DMS53 (cell line): ENCODE measurements at places on chromosomes 1 and 21.

DNA sequence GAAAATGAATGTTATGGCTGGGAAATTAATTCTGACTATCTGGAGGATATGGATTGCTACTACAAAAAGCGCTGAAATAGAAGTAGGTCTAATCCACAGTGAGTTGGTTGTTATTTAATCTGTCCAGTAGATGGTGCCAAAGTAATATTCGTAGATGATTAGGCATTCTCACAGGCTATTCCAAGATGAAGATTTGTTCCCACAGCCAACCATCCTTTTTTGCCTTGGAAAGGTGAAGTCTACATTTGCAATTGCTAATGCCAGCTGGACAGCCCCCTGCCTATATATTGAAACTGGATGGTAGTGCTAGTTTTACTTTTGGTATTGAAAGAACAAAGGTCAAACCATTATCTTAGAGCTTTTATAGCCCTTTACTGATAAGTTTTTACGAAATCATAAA is 43.8 kb downstream of the RBM11 start:
- peak; percentile 71 for DNase-seq

DNA sequence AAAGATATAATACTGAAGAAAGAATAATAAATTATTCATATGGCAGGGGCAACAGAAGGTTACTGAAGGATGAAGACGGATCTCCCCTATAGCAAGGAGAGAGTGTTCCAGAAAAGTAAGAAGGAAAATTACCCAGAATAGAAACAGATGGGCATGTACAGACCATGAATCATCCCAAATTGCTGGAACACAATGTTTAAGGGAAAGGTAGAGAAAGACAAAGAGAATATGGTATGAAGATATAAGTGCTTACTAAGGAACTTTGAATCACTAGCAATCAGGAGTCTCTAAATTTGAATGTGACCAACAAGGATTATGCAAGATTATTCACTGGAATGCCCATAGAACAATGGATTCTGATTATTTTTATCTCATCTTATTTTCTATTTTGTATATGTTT is 375.4 kb downstream of the COL11A1 start:
- no peak for DNase-seq

- no peak for DNase-seq
Observed at GRCh38 chr1:205150651-205151428, 29.1 kb upstream of the RBBP5 start.

DNA sequence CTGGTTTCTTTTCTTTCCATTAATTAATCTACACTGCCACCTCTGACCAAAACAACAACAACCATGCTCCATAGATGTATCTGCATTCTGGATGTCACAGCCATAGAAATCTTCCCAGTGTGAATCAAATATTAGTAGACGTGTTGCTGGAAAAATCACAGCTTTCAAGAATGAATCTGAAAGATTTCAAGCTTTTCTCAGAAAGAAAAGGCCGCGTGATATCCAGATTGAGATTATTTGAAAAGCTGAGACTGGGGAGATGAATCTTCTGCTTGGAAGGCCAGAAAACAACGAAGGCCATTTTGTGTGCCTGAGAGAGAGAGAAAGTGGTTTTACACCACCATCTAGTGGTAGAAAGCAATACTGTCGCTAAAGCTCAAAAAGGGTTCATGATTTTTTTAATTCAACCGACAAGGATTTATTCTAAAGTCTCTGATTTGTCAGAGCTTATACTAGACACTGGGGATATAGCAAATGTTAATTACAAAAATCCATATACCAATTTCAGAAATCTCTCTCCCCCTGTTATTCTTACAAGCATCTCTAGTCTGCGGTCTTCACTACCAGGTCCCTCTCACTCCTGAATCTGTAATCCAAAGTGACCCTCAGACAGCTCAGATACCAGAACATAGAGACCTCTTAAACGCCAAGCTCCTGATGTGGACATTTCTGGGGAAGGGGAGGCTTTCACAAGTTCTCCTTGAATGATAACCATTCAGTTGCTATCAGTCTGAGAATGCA is 87.5 kb upstream of the SGIP1 start:
- peak; percentile 88 for DNase-seq

GRCh38 chr21:39660191-39660980 is 47.6 kb downstream of the B3GALT5 start:
- peak; percentile 86 for DNase-seq

GRCh38 chr21:32507342-32507919 is 77.9 kb downstream of the TCP10L start:
- no peak for DNase-seq

GRCh38 chr1:198399452-198399851 is 141.0 kb downstream of the ATP6V1G3 start:
- DNase-seq: no peak

DNA sequence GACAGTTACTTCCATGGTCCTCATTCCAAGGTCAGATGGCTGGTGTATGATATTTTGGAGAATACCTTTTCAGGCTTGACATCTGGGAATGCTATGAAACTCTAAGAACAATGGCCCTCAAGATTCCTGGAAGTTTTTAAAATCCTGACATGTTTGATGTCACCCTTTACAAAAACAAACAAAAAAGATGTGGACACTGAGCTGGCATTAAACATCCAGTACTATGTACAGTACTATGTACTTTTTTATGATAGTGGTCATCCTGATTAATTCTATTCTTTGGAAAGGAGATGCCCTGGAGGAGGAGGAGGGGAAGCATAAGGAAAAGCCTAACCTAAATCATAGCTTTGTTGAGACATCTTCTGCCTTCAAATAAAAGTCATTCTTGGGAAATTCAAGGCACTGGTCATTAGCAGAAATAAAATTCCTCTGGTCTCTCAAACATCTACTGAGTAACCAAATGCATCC is 235.4 kb downstream of the HMCN1 start:
- no peak for DNase-seq

DNA sequence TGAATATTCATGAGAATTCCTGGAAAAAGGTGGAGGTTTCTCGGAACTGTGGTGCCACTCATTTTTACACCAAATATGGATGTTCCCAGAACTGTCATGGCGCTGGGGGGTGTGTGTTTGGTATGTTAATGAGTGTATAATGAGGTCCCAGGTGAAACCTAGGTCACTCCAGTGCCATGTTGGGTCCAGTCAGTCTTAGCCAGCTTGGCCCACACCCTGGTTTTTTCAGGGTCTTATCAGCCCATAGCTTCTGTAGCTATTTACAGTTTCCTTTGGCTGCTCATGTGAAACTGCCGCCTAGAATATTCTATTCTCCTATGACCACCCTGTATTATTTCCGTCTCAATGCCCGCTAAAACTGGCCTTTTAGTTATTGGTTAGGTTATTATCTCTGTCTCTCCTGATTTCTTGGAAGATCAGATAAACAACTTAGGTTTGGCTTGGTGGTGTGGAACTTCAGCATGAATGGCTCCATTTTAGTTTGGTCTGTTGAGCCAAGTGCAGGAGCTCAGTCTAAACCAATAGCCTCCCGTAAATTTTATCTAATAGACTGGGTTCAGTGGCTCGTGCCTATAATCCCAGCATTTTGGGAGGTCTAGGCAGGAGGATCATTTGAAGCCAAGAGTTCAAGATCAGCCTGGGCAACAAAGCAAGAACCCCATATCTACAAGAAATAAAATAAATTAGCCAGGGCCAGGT is 42.1 kb upstream of the EDARADD start:
- no peak for DNase-seq

DNA sequence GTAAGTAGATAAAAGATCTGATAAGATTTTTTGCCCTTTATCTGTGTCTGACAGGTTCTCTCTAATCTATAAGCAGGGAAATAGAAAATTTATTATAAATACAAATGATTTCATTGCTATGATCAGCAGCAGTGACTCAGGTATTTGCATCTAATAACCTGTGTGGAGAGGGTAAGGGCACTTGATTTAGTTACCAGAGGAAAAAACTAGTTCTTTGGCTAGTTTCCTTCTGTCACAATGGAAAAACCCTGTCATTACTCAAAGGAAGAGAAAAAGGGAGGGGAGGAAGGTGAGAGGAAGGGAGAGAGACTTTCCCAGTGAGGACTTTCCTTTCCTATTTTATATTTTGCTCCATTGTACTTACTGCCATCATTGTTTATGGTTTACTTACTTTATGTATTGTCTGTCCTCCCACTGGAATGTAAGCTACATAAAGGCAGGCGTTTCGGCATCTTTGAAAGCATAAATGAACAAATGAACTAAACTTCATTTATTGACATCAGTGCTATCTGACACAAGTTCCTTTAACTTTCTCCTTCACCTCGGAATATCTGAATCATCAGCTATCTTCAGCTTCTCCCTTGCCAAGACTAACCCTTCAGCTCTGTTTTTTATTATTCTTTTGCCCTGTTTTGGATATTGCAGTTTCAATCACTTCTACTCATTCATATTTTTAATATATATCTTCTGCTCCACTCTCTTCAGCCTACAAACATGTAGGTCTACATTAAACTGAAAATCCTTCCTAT is 34.9 kb downstream of the WDR3 start:
- DNase-seq: no peak

DNA sequence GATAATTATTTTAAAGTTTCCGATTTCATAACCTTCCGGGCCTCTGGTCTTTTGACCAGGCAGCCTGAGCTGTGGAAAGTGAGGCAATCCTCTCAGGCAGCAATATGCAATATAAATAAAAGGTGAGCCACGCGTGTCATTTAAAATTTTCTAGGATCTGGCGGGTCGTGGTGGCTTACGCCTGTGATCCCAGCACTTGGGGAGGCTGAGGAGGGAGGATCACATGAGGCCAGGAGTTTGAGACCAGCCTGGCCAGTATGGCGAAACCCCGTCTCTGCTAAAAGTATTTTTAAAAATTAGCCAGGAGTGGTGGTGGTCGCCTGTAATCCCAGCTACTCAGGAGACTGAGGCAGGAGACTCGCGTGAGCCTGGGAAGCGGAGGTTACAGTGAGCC is 546 bp upstream of the ZNF695 start:
- DNase-seq: peak; percentile 45

GRCh38 chr1:93692983-93693591 is 11.4 kb upstream of the BCAR3 start:
- peak; percentile 48 for DNase-seq

DNA sequence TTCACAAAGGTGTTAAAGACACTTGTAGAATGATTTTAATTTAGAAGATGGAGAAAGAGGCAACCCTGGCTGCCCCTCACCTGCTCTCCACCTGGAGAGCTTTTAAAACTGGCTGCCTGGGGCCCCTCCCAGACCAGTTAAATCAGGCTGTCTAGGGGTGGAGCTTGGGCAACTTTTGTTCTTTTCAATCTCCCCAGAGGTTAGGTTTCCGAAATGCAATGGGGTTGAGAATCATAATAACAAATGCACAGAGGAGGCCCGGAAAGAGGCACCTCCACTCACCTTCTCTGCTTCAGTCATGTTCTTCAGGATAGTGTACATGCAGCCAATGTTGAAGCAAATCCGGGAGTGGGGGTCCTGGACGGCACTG is 400 bp downstream of the NCF2 start:
- DNase-seq: no peak

DNA sequence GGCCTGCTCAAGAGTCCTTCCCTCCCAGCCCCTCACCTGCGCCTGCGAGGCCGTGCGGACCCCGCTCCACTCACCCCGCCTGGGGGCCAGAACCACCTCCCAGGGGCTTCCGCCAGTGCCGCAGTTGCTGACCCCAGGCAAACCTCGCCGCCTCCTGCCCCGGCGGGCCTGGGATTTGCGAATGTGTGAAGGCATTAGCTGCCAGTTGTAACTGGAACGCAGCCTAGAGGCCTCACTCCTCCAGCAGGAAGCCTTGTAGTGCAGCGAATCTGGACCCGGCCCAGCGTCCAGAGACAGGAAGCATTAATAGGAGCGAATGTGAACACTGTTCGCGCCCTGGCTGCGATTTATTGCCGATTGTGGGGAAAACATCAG is 140.9 kb upstream of the ARHGEF16 start:
- DNase-seq: no peak

GRCh38 chr1:41613689-41614574 is 129.4 kb upstream of the EDN2 start:
- DNase-seq: no peak

GRCh38 chr1:201696217-201696761 is 132.7 kb upstream of the IPO9 start:
- DNase-seq: no peak

GRCh38 chr1:248590055-248590454 is 7.4 kb downstream of the OR2T10 start:
- DNase-seq: no peak

GRCh38 chr1:93518516-93518915 is 70.6 kb downstream of the FNBP1L start:
- no peak for DNase-seq

DNA sequence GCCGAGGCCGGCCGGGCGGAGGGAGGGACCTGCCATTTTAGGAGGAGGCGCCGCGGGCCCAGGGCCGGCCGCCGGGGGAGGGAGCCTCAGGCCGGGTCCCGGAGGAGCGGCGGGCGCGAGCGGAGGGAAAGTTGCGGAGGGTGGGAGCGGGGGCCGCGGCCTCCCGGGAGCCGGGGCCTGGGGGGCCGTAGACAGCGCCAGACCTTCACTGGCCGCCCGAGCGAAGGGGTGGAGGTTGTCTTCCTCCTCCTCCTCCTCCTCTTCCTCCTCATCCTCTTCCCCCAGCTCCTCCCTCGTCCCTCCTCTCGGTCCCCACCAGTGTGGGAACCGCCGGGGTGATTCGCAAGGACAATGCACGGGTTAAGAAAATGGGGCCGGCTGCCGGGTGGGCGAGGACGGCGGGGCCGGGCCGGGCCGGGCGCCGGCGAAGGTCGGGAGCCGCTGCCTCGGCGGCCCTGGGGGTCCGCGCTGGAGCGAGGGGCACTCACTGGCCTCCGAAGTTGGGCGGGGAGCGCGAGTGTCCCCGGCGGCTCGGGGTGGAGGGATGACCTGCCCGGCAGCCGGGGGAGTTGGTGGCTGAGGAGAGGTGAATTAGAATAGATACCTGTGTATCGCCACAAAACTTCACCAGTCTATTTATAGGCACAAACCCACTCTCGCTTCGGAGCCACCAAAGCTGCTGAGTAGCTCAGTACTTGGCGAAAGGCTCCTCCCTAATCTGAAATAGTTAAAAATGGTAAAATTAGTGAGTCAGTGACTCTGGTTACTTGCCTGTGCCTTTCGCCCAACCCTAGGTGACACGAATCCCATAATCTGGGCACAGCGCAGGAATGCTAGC is 1.3 kb downstream of the DYRK1A start:
- peak; percentile 58 for DNase-seq

DNA sequence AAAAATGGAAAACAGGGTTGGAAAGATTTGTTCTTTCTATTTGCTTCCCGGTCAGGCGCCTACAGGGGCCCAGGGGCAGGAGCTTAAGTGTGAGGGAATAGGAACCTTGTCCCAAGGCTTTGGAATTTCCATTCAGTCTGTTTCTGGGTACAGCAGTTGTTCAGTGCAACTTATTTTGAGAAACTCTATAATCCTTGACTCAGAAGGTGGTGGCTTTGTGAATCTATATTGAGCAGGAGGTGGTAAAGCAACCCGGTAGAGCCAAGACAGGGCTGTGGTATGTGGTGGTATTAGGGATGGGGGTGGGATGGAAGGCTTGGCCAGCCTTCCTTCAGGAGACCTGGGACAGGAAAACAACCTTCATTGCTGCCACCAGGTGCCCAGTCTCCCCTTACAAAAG is 20.0 kb downstream of the GJA5 start:
- DNase-seq: no peak

- DNase-seq: no peak
Observed at GRCh38 chr21:36103434-36103833, 31.4 kb upstream of the CBR3 start.
